Right lobe of liver (tissue), 6 donors: ENCODE measurements at places on chromosomes 1 and 21.

DNA sequence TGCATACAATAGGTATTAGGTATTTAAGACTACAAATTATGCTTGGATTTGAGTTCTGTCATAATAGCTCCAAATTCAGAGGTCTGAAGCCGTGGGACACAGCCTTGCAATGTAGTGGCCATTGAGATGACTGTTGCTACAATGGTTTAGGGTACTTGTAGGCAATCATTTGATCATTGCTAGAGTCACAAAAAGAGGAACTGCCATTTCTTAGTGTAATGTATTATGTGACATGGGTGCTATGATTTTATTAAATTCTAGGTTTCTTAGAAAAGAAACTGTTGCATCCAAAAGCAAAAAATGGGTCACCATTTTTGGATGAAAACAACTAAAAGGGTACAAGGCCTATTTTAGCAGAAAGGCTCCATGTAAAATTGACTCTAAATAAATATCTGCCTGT is 129.9 kb upstream of the ZNF644 start:
- DNase-seq, result no peak

GRCh38 chr1:96804648-96805047 is 83.1 kb downstream of the PTBP2 start:
- no peak for DNase-seq

- no peak for DNase-seq
These were observed 41.7 kb upstream of the COA6 start for GRCh38 chr1:234331507-234331906.

- DNase-seq, result no peak
These were observed 14.7 kb downstream of the ZNF644 start for GRCh38 chr1:91007092-91007491.

GRCh38 chr1:150151291-150152181 is 1.8 kb downstream of the PLEKHO1 start:
- peak; percentile 48 for DNase-seq

GRCh38 chr1:206508956-206509355 is 1.6 kb downstream of the RASSF5 start:
- no peak for DNase-seq

DNA sequence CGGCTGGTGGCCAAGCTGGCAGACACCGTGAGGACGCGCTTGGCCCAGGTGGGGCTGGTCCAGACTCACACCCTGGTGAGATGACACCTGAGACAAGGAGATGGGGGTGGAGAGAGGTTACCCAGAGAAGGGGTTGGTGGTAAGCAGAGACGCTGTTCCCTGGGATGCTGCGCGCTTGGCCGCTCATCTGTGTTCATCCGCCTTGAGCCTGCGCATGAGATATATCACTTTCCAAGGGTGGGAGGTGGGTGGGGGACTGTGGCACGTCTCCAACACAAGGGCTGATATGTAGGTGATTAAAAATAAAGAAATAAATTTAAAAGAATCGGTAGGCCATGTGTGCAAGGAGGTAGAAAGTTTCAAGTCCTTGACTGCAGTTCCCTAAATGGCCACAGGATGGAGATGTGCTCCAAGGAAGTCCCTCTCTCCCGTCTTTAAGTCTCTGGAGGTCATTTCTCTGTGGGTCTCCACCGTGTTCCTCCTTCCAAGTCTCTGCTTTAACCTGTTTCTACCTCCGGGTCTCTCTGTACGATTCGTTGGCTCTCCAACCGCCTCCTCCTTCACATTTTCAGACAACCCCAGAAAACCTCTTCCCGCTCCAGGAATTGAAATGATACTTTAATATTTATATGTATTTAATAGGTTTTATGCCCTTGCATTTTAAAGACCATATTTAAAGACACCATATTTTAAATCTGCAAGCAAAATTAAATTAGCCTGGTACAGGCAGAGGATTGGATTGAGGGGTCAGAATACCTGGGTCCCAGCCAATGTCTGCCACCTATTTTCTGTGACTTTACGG is 4.5 kb downstream of the TTC24 start:
- no peak for DNase-seq

DNA sequence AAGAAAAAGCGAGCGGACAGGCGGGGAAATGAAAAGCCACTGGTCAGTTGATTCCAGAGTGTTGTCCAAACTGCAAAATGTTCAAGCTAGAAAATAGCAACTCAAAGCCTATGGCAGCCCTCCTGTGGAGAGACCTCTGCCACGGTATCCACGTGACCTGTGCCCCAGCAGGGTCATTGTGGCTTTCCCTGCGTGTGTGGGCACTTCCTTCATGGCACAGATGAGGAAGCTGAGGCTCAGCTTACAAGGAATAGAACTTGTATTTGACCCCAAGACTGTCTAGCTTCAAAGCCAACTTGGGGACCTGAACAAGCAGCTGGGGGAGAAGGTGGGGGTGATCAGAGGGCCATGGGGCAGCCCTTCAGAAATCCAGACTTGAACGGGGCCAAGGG is 15.6 kb upstream of the PLEKHG5 start:
- DNase-seq, result no peak

DNA sequence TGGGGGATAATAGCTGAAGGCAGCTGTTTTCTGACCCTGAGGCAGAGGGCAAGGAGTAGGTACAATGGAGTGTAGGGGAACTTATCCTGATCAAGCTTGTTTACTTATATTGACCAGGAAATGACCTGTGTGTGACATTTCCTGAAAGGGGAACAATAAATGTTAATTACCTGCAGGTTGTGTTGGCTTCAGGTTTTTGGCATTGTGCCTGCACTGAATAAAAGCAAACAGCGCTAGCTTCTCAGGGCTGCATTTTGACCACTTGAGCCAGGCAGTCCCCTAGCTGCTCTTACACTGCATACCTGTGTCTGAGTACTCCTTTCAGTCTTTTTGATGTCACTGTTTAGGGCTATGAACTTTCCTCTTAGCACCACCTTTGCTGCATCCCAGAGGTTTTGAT is 40.6 kb downstream of the DRAM2 start:
- no peak for DNase-seq

DNA sequence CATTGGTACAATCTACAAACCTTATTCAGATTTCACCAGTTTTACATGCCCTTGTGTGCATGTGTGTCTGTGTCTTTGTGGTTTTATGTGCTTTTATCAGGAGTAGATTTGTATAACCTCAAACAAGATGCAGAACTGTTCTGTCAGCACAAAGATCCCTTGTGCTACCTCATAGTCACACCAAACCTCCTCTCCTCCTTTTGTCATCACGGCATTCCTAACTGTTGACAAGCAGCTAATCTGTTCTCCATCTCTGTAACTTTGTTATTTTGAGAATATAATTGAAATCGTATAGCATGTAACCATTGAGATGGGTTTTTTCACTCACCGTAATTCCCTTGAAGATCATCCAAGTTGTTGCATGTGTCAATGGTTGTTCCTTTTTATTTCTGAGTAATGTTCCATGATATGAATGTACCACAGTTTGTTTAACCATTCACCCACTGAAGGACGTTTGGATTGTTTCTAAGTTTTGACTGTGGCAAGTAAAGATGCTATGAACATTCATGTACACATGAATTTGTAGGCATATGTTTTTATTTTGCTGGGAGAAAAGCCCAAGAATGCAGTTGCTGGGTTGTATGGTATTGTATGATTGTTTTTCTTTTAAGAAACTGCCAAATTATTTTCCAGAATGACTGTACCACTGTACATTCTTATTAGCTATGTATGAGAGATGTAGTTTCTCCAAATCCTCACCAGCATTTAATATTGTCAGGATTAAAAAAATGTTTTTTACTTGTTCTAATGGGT is 78.1 kb upstream of the B3GALT2 start:
- DNase-seq, result no peak

GRCh38 chr1:166855558-166855957 is 16.3 kb downstream of the POGK start:
- no peak for DNase-seq

DNA sequence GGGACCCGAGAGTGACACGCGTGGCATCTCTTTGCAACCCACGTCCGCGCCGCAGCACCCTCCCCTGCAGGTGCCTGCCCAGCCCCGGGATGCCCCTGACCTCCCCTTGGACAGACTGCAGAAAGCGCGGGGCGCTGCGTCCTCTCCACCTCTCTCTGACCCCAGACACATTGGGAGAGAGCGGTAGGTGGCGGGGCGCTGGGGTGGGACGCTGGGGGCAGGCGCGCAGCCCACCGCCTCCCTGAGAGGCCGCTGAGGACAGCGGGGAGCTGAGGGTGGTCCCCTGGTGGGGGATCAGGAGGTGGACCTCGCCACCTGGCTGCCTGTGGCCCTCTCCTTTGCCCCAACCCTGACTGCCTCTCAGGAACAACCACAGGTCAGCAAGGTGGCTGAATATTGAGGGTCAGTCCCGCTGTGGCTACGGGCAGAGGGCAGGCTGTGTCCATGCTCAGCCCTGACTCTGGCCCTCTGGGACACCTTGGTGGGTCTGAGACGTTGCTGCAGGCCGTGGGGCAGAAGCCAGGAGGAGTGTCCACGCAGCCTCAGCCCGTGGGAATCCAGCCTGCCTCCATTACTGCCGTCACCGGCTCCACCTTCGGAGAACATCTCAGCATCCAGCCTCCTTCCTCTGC is 761 bp upstream of the UBE2J2 start:
- DNase-seq, result peak; percentile 66

DNA sequence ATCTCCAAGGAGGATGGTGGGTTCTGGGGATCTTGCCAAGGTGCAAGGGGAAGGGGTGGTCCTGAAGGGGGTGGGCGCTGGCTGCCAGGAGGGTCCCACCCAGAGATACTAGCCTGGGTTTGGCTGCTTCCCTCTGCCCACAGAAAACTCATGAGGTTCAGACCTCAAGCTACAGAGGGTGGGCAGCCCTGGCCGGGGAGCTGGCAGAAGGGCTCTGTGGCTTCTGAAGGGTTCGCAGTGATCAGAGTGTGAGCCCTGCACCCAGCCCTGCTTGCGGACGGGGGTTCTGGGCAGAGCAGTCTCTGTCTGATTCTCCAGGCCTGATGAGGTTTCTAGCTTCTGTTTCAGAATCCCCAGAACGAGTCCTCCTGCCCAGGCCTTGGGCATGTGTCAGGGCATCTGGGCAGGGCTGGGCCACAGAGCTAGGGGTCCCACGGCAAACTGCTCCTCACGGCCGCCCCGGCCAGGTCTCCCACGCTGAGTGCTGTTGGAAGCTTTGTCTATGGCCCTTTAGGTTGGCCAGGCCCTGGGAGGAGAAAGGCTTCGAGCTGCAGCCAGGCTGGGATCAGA is 635 bp upstream of the MMEL1 start:
- DNase-seq, result no peak

DNA sequence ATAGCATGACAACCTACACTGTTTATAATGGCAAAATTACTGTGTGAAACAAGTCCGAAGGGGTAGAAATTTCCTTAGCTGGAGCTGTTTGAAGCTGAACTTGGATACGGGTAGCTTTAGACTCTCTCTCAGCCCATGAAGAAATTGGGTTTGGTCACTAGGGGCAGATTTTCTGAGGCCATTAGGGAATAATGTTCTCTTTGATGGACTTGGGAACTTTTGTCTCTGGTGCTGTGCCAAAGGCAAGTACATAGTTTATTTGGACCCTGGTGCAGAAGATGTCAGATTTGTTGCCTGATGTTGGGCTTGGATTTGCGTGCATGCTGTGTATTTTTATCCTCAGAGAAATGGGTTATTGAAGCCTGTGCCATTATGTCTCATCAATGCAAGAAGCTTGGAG is 109.6 kb downstream of the VPS13D start:
- DNase-seq, result no peak

DNA sequence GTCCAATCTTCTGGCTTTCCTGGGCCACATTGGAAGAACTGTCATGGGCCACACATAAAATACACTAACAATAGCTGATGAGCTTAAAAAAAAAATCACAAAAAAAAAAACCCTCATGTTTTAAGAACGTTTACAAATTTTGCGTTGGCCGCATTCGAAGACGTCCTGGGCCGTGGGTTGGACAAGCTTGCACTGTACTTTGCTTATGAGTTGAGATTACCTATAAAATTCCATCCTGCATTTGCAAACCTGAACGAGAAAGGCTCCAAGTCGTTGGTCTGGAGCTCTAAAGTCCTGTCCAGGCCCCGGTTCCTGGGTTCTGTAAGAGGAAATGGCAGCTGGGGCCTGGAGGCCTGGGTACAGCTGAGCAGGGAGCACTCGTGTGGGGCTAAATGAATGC is 51.4 kb downstream of the KIAA1614 start:
- no peak for DNase-seq

- no peak for DNase-seq
These were observed 397.5 kb downstream of the TGFB2 start for GRCh38 chr1:218742467-218743262.

- DNase-seq, result peak; percentile 56
These were observed 32.3 kb downstream of the HHAT start for GRCh38 chr1:210360852-210361477.

DNA sequence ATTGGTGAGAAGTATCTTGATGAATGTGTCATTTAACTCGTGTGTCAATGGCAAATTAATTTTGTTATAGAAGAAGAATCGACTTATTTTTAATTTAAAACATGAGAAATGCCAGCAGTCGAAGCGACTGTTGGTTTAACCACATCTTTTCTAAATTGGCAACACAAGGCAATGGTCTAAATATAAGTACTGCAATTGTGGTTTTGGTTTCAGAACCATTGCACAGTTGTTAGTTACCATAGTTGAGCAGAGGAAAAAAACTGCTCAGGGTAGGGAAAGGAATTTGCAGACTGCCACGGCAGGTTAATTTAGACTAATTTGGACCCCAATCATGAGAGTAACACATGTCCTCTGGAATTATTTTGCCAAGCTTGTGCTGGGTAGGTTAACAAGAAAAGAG is 185.6 kb upstream of the RUNX1 start:
- no peak for DNase-seq

DNA sequence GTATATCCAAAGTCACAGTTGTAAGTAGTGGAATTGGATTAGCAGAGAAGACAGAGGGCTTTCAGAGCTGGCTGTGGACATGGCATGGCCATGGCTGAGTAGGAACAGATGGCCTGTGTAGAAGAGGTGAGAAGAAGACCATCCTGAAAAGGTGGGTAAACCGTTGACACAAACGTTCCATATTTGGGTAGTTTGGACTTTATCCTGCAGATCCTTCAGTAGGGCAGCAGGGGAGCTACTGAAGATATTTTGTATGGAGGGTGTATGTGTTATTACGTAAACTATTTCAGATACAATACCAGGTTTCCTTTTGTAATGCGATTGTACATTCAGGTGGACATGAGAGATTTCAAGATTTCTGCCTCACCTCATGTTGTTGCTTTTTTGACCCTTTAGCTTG is 1.6 kb downstream of the UTP11 start:
- DNase-seq, result no peak

DNA sequence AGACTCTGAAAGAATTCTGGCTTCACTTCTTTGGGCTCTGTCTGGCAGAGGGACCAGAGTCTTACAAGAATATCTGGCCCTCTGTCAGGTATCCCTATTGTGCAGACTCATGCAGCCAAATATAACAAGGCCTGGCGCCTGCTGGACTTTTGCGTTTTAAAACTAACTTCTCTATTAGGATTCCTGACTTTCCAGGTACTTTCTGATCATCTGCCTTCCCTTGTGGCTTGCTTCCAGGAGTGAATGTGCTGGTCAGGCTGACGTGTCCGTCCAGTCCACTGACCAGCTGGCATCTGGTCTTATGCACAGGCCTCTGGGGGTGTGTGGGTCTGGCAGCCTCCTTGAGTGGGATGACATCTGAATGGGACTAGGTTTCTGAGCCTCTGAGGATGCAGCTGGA is 8.6 kb upstream of the RAB29 start:
- peak; percentile 79 for DNase-seq

- DNase-seq, result no peak
These were observed 82.8 kb upstream of the BEND5 start for GRCh38 chr1:48859456-48859855.

- DNase-seq, result no peak
These were observed 10.8 kb upstream of the ANGPTL7 start for GRCh38 chr1:11178021-11179015.
